Thoracic aorta (tissue), 2 donors: ENCODE measurements at places on chromosomes 1 and 21.

GRCh38 chr1:174153825-174154107 lies 5.6 kb upstream of the RABGAP1L start:
- H3K4me1 ChIP-seq, result no peaks in the 10 kb centered on the region
- no peak for DNase-seq
- H3K27ac ChIP-seq, result no peak overlapping the region

DNA sequence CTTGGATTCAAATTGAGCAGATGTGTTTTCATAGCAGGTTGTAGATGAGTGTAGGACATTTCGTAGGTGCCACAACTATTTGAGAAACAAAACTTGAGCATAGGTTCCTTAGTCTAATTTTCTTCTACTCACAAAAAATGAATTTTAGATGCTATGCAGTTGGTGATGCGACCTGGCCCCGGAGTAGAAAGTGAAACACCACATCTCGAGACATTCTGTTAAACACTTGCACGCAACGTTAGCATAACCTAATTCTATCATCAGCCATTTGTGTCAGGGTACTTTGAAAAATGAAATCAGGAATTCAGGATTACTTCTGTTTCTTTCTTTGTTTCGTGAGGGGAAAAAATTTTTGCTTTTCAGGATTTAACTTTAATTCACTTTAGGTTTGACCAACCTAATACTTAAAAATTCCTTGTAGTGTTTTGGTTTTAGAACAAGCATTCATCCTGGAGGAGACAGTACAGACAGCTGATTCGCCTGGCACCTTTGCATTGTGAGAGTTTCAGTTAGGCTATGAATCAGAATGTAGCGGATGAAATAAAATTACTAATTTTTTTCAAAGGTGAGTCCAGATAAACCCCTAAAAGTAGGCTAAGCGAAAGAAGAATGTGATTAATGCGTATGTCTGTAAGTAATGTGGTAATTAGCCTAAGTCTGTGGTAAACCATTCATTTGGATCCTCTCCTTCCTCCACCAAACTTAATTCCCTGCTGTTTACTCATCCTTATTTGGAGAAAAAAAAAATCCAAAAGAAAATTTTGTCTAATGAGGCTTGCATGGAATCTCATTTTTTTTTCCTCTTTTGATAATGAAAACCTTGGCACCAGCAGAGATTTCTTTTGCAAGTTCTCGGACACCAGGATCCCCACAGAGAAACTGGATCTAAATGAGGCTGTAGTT lies 44.9 kb downstream of the MAP3K21 start:
- no peak overlapping the region for H3K4me3 ChIP-seq
- DNase-seq, result no peak
- no peaks in the 10 kb centered on the region for H3K36me3 ChIP-seq
- H3K27ac ChIP-seq, result no peak overlapping the region

DNA sequence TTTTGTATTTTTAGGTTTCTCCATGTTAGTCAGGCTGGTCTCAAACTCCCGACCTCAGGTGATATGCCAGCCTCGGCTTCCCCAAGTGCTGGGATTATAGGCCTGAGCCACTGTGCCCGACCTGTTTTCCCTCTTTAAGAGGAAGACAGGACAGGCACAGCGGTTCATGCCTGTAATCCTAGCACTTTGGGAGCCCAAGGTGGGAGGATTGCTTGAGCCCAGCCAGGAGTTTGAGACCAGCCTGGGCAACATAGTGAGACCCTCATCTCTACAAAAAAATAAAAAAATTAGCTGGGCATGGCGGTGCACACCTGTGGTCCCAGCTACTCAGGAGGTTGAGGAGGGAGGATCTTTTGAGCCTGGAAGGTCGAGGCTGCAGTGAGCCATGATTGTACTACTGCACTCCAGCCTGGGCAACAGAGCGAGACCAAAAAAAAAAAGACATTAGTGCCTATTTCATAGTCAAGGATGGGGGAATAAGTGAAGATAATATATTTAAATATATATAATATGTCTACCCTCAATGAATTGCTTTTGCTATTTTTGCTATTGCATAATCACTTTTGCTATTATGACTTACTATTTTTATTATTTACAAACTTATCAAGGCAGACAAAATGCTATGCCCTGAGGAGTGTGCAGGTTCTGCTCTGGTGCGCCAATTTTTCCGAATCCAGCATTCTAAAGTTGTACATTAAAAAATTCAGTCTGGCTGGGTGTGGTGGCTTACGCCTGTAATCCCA lies 17.7 kb downstream of the MARCKSL1 start:
- H3K4me1 ChIP-seq, result no peaks in the 10 kb centered on the region
- H3K27ac ChIP-seq, result no peak overlapping the region
- DNase-seq, result no peak
- no peak overlapping the region for H3K4me3 ChIP-seq
- H3K36me3 ChIP-seq, result peaks cover 11% of the 10 kb centered on the region

GRCh38 chr1:241837901-241838300 lies 10.1 kb upstream of the EXO1 start:
- no peaks in the 10 kb centered on the region for H3K36me3 ChIP-seq
- DNase-seq, result no peak
- H3K4me3 ChIP-seq, result no peak overlapping the region

DNA sequence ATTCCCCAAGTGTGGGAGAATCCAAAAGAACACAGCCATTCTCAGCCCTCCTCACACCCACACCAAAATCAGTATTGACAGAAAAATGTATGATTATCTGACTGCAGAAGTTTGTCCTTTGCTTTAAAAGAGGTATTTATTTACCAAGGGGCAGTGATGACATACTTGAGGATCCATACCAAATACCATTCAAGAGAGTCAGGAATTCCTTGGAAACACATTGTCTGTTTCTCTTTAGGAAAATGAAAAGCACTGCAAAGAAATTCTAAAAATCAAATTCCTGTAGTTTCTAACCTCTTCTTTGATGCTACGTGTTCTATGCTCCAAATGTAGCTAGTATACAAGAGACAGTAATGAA lies 509.6 kb upstream of the CXADR start:
- DNase-seq, result no peak
- no peaks in the 10 kb centered on the region for H3K27me3 ChIP-seq
- H3K36me3 ChIP-seq, result no peaks in the 10 kb centered on the region
- H3K27ac ChIP-seq, result no peak overlapping the region
- no peaks in the 10 kb centered on the region for H3K4me1 ChIP-seq

DNA sequence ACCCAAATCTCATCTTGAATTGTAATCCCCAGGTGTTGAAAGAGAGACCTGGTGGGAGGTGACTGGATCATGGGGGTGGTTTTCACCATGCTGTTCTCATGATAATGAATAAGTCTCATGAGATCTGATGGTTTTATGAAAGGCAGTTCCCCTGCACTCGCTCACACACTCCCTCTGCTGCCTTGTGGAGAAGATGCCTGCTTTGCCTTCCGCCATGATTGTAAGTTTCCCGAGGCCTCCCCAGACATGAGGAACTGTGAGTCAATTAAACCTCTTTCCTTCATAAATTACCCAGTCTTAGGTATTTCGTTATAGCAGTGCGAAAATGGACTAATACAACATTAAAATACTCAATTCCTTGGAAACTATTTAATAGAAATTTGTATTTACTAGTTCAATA lies 99.2 kb downstream of the PROX1 start:
- H3K36me3 ChIP-seq, result no peaks in the 10 kb centered on the region
- H3K27me3 ChIP-seq, result no peaks in the 10 kb centered on the region

GRCh38 chr21:29145354-29145782 lies 14.9 kb downstream of the MAP3K7CL start:
- peak overlapping the region; percentile 30 for H3K4me3 ChIP-seq
- peak; percentile 29 for DNase-seq
- peaks cover 34% of the 10 kb centered on the region for H3K4me1 ChIP-seq
- H3K27me3 ChIP-seq, result no peaks in the 10 kb centered on the region
- H3K27ac ChIP-seq, result peak overlapping the region; percentile 87

- peaks cover 30% of the 10 kb centered on the region for H3K4me1 ChIP-seq
- no peak for DNase-seq
- peak overlapping the region; percentile 82 for H3K27ac ChIP-seq
- peak overlapping the region; percentile 81 for H3K4me3 ChIP-seq
- H3K36me3 ChIP-seq, result no peaks in the 10 kb centered on the region
These were observed 491 bp upstream of the RAP1A start for GRCh38 chr1:111618961-111619634.

DNA sequence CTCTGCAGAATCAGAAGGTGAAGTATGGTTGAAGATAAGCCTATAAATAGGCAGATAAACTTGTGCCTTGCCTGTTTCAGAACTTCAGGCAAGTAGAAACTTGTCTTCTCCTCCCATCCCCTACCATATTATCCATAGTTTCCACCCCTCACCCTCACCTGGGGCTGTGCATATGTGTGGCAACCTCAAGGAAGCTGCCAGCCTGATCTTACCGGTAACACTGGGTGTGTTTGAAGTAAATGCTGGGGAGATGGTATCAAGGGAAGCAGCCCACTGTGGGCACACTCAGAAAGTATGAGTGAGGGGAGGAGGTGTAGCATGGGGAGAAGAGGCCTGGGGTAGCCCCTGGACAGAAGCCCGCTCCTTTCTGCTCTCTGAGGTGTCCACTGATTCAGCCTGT lies 14.5 kb downstream of the VANGL2 start:
- no peaks in the 10 kb centered on the region for H3K27me3 ChIP-seq
- no peak overlapping the region for H3K27ac ChIP-seq
- no peaks in the 10 kb centered on the region for H3K4me1 ChIP-seq
- no peak for DNase-seq
- no peaks in the 10 kb centered on the region for H3K36me3 ChIP-seq

- H3K4me1 ChIP-seq, result no peaks in the 10 kb centered on the region
- H3K36me3 ChIP-seq, result peaks cover 79% of the 10 kb centered on the region
- H3K4me3 ChIP-seq, result no peak overlapping the region
- H3K27ac ChIP-seq, result peak overlapping the region; percentile 83
These were observed 12.6 kb downstream of the COL6A1 start for GRCh38 chr21:45994086-45994661.

- no peak for DNase-seq
- H3K4me3 ChIP-seq, result no peak overlapping the region
- H3K27me3 ChIP-seq, result no peaks in the 10 kb centered on the region
- H3K27ac ChIP-seq, result no peak overlapping the region
- no peaks in the 10 kb centered on the region for H3K36me3 ChIP-seq
- no peaks in the 10 kb centered on the region for H3K4me1 ChIP-seq
These were observed 37.3 kb downstream of the ZMYND12 start for GRCh38 chr1:42418516-42418915.

GRCh38 chr1:67110352-67110751 lies 24.4 kb downstream of the C1orf141 start:
- H3K36me3 ChIP-seq, result no peaks in the 10 kb centered on the region
- no peak overlapping the region for H3K27ac ChIP-seq
- no peak overlapping the region for H3K4me3 ChIP-seq
- no peak for DNase-seq
